Stimulated activated CD8-positive, alpha-beta memory T cell treated with anti-CD3 and anti-CD28 coated beads, Interleukin-2, amount 100 ng/mL, for 48 hours (primary cell): ENCODE measurements at places on chromosomes 7 and 10.

DNA sequence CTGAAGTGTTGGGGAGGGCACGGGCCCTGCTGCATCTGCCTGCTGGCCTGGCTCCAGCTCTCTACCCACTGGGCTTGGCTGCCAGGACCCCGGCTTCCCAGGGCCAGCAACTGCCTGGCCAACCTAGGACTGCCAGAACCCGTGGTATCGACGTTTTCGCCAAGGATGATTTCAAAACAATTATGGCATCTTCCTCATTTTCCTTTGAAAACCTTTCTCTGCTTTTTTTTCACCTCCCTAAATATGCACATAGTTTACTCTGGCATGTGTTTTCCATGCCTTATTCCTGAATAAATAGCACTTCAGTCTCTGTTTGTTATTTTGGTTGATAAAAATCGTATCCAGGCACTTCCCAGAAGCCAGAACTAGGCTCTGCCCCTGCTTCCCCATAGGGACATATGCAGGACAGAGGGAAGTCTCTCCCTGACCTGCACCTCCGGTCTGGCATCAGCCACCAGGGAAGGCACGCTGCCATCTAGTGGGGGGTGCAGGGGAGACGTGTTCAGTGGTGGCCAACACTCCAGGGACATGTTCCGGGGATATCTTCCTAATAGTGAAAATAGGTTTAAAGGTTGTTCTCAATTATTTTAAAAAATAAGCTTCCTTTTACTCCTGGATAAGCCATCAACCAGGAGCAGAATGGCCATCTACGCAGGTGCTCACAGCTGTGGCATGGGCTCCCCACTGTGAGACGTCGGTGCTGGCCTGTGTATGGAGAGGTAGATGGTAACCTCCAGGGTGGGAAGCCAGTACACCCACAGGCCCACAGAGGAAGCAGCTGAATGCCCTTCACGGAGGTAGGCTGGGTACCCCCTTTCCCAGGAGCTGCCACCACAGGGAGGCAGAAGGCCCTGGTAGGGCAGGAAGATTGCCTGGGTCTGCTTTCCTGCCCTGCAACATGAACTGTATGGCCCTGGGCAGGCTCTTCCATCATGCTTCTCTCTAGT lies 30.7 kb upstream of the ANTXRL start:
- DNase-seq = peak; percentile 32

GRCh38 chr10:126421756-126422256 lies 33.5 kb upstream of the ADAM12 start:
- DNase-seq = no peak

GRCh38 chr7:37484426-37485073 lies 35.9 kb upstream of the ELMO1 start:
- DNase-seq = no peak

GRCh38 chr7:74271742-74272141 lies 17.5 kb upstream of the CLIP2 start:
- no peak for DNase-seq

DNA sequence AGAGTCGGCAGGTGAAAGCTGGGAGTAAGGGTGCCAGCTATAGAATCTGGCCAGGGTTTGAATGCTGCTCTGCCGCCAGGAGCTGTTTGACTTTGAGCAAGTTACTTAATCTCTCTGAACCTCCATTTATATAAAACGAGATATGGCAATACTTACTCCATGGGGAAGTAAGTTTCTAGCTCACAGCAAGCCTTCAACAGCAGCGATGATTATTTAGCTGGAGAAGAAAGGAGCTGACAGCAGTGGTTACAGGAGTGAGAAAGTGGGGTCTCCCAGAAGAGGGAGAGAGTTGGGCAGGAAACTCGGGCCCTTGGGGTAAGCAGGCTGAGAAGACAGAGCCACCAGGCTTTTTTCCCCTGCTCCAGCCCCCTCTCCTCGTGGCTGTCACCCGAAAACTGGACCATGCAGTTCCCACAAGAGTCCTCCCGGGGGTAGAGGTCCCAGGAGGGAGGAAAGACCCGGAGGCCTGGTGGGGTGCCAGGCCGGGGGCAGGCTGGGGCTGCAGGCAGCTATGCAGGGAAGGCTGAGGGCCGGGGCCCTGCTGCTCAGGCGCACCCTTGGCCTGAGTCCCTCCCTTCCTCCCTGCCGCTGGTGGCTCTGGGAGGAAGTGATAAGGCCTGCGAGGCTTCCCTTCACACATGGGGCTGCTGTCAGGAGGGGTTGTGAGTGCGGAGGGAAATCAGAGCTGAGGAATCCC lies 3.5 kb downstream of the NOS3 start:
- DNase-seq = no peak

GRCh38 chr10:64465653-64466052 lies 944.5 kb downstream of the REEP3 start:
- no peak for DNase-seq

- no peak for DNase-seq
Observed at GRCh38 chr10:10417671-10418070, 600.0 kb upstream of the CELF2 start.

DNA sequence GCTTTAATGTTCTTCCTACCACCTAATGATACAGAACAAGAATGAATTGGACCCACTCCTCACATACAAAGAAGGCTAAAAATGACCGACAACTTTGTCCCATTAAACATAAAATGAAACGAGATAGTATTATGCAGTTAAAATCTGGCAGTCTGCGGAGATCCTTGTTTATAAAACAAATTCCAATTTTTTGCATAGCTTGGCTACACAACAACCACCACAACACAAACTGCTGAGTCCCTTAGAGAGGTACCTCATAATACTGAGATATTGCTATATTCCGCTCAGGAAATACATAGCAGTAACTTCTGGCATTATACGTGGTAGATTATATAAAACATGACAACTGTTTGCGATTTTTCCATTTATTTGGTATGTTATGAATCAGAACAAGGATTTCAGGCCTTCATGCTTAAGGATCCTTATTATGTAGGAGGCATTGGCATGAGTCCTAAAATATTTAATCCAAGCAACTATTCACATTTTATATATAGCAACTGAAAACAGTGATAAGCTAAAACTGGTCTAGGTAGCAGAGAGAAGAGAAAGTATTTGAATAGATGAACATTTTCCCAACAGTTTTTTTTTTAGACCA lies 96.0 kb downstream of the ANK3 start:
- no peak for DNase-seq

DNA sequence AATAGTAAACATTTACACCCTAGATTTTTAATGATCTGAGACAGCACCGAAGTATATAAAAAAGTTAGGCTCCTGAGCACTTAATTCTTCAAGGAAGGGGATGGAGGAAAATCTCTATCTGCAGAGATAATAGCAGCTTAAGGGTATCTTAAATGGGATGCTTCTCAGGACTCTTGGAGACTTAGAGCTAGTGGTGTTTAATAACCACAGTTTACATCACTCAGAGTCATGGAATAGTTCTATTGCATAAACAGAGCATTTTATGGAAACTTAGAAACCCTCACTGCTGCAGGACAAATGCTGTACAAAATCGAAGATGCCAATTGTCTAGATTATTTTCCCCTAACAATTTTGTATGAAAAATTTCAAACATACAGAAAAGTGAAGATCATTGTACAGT lies 398.9 kb upstream of the GALNT17 start:
- no peak for DNase-seq

DNA sequence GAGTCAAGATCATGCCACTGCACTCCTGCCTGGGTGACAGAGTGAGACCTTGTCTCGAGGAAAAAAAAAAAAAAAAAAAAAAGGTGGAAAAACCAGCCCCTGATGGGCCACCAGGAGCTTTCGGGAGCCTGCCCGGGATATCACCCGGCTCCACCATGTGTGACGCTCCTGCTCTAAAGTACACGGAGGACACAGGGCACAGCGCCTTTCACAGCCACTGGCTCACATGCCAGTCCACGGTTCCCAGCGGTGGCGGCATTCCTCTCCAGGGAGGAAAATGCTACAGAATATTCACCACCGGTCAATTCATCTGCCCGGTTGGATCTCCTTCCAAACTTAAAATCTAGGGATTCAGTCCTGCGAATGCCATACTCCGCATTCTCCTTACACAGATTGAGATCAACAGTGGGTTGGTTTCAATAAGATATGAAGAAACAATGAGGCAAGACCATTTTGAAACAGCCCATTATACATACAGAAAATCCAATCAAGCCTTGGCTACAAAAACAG lies 81.2 kb downstream of the CTBP2 start:
- DNase-seq = no peak

DNA sequence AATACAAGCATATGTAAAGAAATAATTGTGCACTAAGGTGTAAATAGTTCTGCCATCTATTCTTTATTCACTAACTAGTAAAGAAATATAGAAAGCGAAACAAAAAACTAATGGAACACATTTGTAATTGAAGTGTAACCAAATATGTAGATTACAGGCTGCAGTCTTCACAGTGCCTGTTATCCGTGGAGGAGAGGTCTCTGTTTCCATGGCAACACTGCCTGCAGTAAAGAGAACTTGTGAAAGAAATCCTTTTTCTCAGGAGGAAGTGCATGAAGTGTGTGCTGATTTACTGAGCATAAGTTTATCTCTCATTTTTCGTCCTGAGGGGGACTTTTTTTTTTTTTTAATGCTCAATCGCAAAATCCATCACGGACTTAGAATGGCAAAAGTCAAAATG lies 102.5 kb downstream of the APBB1IP start:
- no peak for DNase-seq

GRCh38 chr7:136923111-136923667 lies 54.7 kb downstream of the CHRM2 start:
- DNase-seq = no peak

DNA sequence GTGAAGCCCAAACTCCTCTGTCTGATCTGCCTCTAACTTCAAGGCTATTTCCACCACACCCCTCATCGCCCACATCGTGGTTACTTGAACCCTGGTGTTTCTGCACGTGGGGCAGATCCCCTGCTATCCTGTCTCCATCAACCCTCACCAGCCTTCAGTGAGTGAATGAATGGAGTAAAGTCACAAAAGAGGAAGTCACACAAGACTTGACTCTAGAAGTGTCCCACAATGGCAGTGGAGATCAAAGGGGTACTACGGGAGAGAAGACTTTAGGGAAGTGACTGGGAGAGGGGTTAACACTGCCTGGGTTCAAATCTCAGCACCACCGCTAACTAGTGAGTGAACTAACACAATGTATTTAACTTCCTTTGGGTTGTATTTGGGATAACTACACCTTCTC lies 85.9 kb downstream of the COBL start:
- DNase-seq = no peak

GRCh38 chr10:122062831-122063674 lies 74.1 kb downstream of the TACC2 start:
- no peak for DNase-seq

GRCh38 chr10:127452568-127452967 lies 96.5 kb upstream of the NPS start:
- no peak for DNase-seq

DNA sequence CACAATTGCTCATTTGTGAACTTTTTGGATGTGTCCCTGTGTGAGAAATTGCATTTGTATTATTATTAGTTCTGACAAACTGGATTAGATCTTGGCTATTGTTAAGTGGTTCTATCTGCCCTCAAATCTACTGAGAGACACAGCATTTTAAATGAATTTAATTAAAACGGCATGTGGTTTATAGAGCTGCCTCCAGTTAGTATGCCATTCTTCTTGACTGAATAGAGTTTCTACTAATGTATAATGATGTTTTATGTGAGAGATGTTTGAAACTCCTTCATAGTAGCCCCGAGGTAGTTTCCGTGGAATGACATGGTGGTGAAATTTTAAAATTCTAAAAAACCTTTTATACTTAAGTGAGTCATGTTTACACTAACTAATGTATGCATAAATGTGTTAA lies 110.9 kb downstream of the DYNC1I1 start:
- DNase-seq = no peak

DNA sequence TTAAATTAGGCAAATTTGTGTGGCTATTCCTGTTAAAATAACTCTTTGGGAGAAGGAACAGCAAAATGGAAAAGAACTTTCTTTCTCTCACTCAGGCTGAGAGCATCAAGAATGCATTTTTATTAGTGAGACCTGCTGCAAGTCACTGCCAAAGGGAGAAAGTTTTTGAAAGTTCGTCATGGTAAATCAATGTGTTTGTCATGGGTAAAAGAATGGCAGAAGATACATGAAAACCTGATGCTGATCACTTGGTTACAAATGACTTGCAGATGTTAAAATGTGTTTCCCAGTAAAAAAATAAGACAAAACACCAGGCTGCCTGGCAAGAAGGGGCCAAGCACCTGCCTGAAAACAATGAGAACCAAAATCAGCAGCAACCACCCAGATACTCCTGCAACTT lies 484.7 kb upstream of the NRP1 start:
- DNase-seq = no peak

GRCh38 chr10:31353574-31353973 lies 34.6 kb downstream of the ZEB1 start:
- no peak for DNase-seq

DNA sequence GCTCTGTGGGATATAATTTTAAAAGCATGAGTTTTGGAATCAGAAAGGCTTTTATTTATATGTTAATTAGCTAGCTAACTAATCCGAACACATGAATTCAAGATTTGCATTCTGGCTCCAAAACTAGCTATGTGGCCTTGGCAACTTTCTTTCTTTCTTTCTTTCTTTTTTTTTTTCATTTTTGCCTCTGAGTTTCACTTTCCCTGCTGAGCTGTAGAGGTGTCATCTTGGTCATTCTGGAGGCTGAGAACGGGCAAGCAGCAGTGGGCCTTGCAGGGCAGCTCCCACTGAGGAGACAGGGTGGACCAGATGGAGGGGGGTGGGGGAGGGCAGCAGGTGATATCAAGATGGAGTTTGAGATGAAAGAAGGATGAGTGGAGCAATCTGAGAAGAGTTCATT lies 24.8 kb upstream of the SFMBT2 start:
- DNase-seq = no peak

- no peak for DNase-seq
Observed at GRCh38 chr7:39493934-39494333, 72.3 kb upstream of the YAE1 start.

- DNase-seq = no peak
Observed at GRCh38 chr7:126937171-126937570, 315.6 kb downstream of the GRM8 start.

DNA sequence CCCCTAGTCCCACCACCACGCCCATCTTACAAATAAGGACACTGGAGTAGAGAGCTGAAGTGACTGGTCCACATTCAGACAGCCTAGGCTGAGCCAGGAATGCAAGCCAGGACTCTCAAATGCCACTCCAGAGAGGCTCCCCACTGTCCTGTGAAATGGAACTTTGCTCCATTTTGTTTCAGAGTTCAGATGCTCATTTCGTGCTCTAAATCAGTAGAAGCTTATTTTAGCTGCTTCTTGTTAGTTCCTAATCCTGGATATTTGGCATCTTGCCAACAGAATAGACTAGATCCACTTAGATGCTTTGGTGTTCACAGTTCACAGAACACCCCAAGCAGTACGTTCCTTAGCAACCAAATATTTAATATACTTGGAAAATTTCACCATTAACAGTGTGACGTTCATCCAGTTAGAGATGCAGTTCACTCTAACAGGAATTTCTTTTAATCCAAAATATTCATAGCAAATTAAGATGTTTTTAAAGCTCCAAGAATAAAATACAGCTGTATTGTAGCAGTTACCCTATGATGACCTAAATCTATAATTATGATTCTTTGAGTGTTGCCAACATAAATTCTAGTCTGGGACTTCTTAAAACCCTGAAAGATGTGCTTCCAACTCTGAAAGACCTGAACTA lies 7.3 kb downstream of the MMP21 start:
- no peak for DNase-seq
